ENCODE measurements at places on chromosomes 12 and 14.

DNA sequence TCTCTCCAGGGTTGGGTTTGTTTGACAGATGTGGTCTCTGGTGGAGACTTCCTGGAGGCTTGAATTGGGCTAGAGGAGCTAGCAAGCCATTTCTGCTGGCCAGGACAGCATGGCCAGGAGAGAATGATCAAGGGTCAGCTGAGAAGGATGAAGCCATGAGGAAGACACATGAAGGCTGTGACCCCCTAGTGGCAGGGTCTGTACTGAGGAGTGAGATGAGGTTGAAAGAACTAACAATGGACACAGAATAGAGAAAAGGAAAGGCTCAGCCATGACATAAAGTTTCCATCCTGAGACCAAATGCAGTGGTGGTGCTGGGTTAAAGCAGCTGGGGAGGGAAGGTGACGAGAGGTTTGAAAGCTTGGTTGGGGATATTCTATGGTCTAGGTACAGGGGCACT lies 89.9 kb downstream of the NT5DC3 start:
- no peak for DNase-seq

DNA sequence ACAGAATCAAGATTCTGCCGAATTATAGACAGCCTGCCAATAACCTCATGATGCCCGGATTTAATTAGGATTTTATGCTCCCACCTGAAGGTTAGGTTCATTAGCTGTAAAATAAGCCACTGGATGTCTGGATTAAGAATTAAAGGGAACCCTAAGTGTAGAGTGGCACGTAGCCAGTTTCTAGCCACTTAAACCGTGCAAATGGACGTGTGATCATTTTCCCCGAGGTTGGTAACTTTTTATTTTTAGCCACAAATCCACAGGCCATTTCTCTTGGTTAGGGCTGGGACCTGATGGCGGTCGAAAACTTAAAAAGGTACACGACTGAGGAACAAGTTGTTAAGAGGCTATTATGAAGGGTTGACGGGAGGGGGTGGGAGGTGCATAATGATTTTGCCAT lies 127.3 kb upstream of the TMPO start:
- DNase-seq, result no peak

DNA sequence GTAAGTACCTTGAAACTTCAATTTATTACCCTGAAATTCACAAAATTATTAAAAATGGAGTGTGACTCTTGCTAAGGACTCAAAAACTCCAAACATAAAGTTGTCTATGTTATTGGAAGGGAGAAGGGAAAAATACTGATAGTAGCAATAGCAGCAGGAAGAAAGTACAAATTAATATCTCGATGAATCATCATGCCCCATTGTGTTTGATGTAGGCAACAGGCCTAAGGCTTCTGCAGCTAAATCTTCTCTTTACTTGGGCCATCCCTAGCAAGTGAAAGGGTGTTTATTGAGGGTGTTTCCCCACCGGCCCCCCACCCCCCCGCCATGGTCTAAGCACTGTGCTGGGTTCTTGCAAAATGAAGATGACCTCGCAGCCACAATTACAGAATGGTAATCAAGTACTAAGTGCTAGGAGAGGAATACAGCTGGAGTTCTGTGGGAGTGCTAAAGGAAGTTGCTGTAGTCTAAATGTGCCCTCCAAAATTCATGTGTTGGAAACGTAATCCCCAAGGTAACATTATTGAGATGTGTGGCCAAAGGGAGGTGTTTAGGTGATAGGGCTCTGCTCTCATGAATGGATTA lies 76.5 kb downstream of the SNAPC1 start:
- peak; percentile 52 for DNase-seq

DNA sequence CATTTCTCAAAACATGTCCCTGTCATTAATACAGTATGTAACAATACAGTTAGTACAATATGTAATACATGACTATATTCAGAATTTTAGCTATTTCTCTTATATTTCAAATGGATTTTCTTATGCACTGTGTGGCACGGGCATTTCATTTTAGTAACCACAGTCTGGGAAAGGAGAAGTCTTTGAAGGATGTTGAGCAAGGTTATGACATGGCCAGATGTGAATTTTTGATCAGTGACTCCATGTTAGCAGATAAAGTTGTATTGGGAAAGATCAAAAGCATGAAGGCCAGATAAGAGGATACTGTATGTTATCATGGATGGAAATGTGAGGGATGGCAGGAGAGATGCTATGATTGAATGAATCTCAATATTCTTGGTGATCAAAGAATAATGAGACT lies 285.2 kb downstream of the NAV3 start:
- peak; percentile 28 for DNase-seq

GRCh38 chr12:109531411-109531810 lies 41.9 kb downstream of the MMAB start:
- no peak for DNase-seq

DNA sequence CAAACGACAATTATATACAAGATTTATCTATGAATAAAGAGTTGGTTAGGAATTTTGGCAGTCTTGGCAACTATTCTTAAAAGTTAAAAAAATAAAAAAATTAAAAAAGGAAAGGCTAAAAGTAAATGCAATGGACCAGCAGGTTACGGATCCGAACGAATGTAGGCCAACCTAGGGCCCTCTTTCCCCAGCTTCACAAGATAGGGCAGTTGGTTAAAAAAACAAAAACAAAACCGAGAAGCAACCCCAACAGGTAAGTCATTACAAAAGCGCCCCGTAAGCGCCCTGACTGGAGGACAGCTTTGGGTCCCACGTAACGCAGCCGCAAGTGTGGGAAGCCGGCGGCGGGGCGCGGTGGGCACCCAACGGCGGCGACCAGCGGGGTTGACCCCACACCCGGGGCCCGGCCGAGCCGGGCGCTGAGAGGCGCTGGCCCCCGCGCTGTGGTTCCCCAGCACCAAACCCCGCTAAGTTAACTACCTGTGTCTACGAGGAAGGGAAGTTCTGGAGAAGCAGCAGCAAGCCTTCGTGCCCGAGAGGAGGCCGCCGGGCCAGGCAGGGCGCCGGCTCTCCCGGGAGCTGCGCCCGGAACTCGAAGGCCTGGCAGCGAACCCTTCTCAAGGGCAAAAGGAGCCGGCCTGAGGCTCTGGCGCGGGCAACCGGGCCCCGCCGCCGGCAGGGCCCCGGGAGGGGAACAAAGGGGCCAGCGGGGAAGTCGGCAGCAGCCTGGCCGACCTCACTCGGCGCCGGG lies 882 bp downstream of the HECTD1 start:
- DNase-seq, result peak; percentile 33

- DNase-seq, result no peak
Measured at GRCh38 chr12:103105971-103106597, 148.6 kb downstream of the ASCL1 start.

DNA sequence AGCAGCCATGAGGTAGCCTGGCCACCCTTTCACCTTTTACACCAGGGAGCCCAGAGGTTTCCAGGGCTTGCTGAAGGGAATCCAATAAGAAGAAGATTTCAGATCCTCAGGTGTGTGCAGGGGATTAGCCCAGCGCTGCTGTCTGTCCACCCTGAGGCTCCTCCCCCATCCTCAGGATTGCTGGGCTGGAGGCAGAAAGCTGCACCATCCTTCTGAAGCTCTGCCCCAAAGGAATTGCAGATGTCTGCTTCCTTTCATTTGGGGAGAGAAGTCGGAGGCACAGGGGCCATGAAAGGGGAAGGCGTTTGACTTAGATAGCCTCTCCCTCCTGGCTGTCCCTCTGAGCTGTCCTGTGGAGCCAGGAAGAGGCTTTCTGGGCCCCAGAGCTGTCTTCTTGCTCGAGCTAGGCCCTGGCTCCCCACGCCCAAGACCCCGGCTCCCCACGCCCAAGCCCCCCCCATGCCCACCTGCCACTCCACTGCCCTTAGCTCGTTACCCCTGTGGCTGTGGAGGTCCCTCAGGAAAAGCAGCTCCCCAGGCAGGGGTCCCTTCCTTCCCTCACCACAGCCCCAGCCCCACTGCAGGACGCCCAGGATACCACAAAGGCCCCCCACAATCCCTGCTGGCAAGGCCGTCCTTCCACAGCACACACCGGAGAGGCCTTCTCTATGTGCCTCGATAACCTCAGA lies 359.0 kb downstream of the CACNA1C start:
- DNase-seq, result no peak

GRCh38 chr14:72708708-72709475 lies 185.0 kb downstream of the DPF3 start:
- no peak for DNase-seq

DNA sequence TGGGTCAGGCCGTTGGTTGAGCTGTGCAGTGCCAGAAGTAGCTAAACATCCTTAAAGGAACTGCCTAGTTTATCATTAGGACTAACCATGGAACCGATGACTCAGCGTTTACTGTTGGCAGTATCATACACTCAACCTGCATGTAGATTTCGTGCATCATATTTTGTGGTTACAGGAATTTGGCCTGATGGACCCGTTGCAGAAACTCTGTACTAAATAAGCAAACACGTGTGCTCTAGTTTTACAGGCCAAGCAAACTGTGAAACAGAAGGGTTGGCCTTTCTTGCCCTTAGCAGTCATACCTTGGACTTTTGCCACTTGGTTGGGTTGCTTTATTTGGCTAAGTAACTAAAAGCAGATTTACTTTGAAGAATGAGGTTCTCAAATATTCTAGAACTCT lies 35.6 kb downstream of the DGLUCY start:
- DNase-seq, result peak; percentile 100

- DNase-seq, result peak; percentile 94
Measured at GRCh38 chr12:89947437-89948270, 239.0 kb upstream of the ATP2B1 start.

DNA sequence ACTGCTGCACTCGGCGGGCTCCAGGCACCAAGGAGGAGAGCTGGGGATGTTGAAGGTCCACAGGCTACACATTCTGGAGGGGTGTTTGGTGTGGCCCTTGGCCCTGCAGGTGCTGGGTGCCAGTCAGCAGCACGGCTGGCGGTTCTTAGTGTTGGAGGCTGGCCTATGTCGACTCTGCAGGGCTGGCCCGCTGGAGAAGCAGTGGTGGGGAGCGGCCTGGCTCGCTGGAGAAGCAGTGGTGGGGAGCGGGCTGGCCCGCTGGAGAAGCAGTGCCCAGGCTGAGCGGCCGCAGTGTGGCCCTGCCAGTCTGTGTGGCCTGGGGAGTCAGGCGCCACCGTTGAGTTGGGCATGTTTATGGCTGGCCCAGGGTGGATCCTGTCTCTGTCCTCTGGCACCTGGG lies 27.3 kb downstream of the MTA1 start:
- DNase-seq, result no peak

- DNase-seq, result no peak
Measured at GRCh38 chr12:105399428-105400081, 69.1 kb downstream of the C12orf75 start.

DNA sequence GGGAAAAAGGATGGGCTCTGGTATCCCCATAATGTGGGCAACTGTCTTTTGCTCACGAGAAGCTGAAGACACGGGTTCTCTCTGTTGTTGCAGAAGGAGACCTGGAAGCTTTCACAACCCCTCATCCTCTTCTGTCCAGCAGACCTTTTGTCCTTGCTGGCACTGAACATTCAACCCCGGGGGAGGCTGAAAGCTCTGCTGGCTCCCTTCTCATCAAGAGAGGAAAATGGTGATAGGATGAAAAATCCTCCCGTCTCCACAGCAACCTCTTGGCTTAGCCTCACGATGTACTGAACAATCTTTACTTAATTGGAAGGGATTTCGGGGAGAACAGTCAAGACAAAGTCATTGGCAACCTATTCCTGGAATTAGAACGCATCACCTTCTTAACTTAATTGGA lies 39.0 kb downstream of the ELK3 start:
- peak; percentile 66 for DNase-seq
